NCI-H748 treated with DMSO at 0.1 percent for 48 hours (cell line): ENCODE measurements at places on chromosomes 3 and 15.

GRCh38 chr3:191357909-191358308, 27.6 kb upstream of the UTS2B start:
- no peak for DNase-seq

- no peak for DNase-seq
Observed at GRCh38 chr3:179091113-179091512, 19.5 kb upstream of the ZMAT3 start.

- DNase-seq = no peak
Observed at GRCh38 chr15:62932436-62932835, 110.1 kb upstream of the TPM1 start.

DNA sequence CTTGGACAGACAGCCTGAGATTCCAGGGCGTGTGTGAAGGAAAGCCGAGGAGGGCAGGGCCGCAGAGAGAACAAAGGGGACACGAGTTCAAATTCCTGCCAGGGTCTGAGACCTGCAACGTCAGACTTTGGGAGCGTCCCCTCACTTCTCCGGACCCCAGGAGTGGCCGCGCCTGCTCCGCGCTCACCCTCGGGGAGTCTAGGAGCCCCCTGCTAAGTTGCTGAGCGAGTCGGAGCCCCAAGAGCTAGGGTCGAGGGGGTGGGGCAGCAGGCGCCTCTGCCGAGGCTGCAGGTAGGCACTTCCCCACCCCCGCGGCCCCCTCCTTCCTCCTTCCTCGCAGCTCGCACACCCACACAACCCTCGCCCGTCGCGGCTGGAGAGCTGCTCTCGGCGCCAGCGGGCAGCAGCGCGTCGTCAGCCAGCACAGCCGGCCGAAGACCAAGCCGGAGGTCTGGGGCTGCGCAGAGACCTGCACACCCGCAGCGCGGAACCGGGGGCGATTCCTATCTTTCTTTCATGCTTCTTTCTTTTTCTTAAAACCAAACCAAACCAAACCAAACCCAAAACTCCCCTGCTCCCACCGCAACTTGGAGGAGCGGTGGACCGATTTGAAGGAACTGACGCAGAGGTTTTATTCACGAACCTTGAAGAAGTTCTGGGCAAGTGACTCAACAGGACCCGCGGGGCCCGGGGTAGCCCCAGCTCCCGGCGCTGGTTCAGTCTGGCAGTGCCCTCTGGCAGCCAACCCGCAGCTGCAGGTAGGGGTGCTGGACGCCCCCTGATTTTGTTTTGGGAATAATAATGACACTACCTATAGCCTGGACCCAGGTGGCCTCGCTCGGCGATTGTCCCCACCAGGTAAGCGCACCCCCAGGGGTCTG, at the start of gene ANKRD34C:
TSS of gene ANKRD34C (plus strand) at position 352 of the 881 bp plus-strand sequence. CDS start 10,563 bp downstream, outside the sequence.
- DNase-seq = no peak

DNA sequence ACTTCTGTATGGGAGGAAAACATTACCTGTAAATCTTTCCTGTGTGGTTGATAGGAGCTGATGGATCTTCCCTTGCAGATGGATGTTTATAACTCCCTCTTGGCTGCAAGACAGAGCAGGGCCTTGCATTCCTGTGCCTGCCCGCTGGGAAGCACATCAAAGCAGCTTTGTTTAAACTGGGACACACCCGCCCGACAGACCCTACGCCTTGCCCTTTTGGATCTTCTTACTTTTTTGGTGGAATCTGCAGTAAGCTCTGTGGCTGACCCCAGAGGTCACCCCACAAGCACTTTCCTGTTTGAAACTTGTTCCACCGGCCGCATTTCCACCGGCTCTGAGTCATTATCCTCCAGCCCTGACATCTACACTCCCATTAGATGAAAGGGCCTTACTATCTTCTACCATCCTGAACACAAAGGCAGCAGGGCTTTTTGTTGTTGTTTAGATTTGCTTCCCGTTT, 244.1 kb upstream of the STT3B start:
- DNase-seq = no peak

DNA sequence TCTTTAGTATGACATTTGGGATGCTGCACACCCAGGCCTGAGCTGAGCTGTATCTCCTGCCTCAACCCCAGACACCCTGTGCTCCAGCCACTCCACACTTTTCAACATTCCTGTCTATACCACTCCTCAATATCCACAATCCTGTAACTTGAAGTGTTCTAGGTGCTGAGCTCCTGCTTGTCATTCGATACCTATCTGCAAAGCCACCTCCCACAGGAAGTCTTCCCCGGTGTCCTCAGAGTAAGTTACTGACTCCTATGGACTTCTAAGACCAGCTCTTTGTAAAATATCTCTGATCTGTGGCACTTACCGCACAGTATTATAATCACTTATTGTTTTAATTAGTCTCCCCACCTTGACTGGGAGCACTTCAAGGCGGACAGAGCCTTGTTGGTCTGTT, 1.2 kb upstream of the CAV3 start:
- no peak for DNase-seq

GRCh38 chr15:92652576-92652966, 3.0 kb downstream of the FAM174B start:
- DNase-seq = no peak

- DNase-seq = peak; percentile 42
Observed at GRCh38 chr3:171678971-171679492, 131.3 kb downstream of the PLD1 start.

- DNase-seq = no peak
Observed at GRCh38 chr15:98904544-98904943, 103.0 kb downstream of the PGPEP1L start.

DNA sequence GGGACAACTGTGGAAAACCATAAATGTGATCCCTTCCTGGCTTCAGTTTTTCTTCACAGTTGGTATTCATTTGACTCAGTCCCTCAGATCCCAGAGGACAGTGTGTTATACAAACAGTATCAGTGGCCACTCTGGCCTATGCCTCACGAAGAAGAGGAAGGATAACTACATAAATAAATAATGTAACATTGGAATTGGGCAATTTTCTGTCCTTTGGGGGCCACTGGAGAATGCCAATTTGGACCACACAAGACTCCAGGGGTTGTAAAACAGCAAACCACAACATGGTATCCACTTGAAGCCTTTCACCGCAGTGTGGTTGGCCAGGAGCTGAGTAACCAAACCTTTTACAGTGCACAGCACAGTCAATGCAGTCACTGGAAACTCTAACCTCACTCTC, 1077.0 kb downstream of the ROBO2 start:
- no peak for DNase-seq

- no peak for DNase-seq
Observed at GRCh38 chr3:82355228-82355627, 593.8 kb upstream of the GBE1 start.

DNA sequence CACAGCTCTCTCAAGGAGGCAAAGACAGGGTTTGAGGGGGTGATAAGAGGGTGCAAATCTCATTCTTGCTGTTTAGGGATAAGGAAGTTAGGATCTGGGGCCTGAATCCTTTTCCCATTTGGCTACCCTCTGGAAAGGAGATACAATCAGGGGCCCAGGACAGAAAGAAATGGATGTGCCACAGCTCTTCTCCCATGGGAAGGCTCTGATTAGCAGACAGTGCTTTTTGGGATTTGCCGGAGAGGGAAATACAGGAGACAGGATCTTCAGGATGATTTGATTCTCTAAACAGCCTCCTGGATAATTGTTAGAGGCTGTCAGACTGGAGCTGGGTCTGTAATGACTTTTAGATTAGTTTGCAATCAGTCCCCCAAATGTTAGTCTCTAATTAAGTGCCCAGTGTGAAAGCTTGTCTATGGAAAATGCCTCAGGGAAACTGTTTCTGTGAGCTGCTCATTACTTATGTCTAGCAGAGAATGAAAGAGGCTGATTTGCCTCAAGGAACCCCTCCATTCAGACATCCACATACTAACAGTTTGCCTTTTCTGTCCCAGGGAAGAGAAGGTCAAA, 67.6 kb downstream of the COL6A5 start:
- DNase-seq = no peak

- no peak for DNase-seq
Observed at GRCh38 chr15:71811036-71811736, 832 bp downstream of the NR2E3 start.

- DNase-seq = no peak
Observed at GRCh38 chr3:102374863-102375634, 59.8 kb upstream of the ZPLD1 start.

DNA sequence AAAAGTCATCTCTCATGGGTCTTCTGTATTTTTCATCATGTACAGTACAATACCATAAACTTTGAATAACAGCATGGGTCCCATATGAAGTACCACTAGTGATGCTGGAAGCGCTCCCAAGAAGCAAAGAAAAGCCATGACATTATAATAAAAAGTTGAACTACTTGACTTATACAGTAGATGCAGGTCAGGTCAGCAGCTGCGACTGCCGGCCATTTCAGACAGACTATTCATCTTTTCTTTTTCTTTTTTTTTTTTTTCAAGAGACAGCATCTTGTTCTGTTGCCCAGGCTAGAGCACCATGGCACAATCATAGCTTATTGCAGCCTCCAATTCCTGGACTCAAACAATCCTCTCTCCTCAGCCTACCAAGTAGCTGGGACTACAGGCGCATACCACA, 10.2 kb downstream of the RAF1 start:
- no peak for DNase-seq

DNA sequence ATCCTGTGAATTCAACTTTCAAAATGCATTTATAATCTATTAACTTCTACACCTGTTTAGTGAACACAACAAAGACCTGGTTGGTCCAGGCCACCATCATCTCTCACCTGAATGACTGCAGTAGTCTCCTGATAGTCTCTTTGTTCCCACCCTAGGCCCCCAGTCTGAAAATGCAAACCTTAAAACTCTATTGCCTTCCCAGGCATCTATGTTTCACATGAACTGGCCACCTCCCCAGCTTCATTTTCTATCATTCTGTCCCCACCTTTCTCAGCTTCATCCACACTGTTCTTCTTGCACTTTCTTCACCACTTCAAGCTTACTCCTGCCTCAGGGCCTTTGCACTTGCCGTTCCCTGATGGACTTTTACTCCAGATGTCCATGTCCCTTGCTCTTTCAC, 45.0 kb downstream of the CLSTN2 start:
- no peak for DNase-seq

- no peak for DNase-seq
Observed at GRCh38 chr3:1346386-1346785, 253.6 kb downstream of the CNTN6 start.

GRCh38 chr3:88318067-88318466, 168.3 kb downstream of the C3orf38 start:
- no peak for DNase-seq

DNA sequence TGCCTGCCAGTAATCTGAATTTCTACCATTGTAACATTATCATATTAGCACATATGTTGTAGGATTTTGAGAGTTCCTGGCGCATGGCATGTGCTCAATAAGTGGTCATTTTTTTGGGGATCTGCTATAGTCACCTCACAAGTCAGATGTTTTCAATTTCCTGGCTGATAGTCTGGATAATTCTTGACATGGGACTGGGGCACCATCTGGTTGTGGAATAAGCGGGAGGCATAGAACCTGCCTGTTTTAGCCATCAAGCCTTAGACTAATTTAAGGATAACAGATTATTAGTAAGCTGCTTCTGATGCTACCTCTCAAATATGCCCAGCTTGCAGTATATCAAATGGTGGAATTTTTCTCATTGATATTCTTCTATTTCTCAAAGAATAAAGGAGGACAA, 39.1 kb downstream of the GASK1A start:
- DNase-seq = no peak

GRCh38 chr3:69360690-69361089, 25.2 kb downstream of the FRMD4B start:
- no peak for DNase-seq

- DNase-seq = peak; percentile 1
Observed at GRCh38 chr3:182325213-182325950, 467.9 kb upstream of the ATP11B start.

DNA sequence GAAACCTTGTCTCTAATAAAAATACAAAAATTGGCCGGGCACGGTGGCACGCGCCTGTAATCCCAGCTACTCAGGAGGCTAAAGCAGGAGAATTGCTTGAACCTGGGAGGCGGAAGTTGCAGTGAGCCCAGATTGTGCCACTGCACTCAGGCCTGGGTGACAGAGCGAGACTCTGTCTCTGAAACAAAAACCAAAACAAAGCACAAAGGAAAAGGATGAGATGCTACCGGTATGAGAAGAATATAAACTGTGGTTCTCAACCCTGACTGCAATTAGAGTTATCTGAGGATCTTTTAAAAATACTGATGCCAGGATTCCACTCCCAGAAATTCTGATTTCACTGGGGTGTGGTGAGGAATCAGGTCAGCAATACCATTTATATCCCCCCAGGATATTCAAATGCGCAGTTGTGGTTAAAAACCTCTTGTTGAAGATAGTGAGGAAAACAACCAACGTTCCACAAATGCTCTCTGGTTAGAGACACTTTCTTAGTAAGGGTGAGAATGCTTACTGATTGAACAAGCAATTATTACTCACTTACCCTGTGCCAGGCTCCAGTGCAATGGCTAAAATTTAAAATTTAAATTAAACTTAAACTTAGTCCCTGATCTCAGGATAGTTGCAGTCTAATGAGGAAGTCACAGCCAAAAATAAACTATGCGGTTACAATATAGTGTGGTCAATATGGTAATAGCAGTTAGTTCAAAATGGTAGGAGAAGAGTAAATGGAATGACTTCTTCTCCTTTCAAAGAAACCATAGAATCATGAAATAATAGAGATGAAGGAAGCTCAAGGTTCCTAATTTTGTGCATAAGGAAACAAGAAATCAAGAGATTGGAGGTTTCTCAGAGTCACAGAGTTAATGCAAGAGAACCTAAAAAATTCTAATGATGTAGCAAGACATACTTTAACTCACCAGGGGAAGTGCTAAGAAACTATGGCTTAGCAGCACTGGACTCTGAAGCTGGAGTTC, 109.5 kb downstream of the SSR3 start:
- no peak for DNase-seq

DNA sequence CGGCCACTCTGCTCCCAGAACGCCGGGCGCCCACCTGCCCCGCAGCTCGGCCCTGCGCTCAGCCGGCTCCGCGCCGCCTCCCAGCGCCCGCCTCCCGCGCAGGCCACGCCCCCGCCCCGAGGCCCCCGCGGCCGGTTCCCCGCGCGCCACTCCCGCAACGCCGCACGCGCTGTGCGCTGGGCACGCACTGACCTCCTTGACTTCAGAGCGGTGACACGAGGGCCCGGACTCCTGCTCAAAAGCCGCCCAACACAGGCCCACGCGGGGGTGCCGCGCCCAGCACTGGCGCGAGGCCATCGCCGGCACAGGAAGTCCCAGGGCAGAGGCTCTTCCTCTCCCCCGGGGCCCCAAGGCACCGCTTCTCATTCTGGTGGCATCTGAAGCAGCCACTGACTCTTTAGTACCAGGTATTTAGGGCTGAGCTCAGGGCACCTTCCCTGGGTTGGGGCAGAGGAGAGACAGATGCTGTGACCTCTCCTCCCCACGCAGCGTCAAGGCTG, 12.4 kb downstream of the TNK2 start:
- no peak for DNase-seq

DNA sequence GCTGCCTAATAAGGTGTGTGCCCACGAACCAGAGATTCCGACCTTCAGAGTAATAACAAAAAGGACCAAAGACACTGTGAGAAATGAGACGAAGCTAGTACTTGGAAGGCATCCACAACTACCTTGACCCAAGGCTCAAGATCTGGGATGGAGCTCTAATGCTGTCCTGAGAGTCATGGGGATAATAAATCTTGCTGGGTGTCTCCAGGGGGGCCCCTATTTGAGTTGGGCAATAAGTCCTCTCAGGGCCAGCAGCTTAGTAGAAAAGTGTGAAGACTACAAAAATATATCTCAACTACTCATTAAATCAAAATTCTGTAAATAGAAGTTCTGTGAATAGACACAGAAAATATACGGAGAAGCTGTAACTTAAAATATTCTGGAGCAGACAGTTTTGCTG, 2.9 kb upstream of the NDN start:
- DNase-seq = no peak

- DNase-seq = no peak
Observed at GRCh38 chr3:111892070-111892469, 33.0 kb downstream of the PHLDB2 start.
